ENCODE measurements at places on chromosomes 13 and 19.

DNA sequence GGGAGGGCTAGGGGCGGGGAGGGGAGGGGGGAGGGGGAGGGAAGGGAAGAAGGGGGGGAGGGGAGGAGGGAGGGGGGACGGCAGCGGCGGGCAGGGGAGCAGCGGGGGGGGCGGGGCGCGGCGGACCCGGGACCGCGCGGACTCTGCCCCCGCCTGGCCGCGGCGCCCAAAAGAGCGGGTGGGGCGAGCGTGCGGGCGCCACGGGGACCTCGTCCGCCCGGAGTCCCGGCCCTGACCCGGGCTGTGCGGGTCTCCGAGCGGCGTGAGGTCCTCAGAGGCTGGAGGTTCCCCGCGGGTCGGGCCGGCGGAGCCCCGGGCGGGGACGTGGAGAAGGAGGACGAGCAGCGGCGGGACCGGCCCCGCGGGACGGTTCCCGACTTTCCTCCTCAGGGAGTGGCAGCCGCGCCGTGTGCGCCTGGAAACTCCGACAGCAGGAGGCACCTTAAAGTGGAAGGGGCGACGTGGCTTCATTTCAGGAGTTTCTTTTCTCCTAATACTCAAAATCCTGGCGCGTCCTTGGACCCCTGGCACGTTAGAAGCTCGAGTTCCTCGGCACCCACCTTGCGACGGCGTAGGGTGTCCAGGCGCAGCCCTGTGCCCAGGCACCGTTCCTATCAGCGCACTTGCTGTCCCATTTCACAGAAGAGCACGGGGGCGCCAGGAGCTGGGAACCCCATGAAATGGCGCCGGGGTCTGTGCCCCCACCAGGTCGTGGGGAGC lies 518 bp upstream of the PLPP2 start:
- DNase-seq, result no peak

GRCh38 chr13:102774214-102774568 lies 605 bp upstream of the TEX30 start:
- DNase-seq, result no peak

DNA sequence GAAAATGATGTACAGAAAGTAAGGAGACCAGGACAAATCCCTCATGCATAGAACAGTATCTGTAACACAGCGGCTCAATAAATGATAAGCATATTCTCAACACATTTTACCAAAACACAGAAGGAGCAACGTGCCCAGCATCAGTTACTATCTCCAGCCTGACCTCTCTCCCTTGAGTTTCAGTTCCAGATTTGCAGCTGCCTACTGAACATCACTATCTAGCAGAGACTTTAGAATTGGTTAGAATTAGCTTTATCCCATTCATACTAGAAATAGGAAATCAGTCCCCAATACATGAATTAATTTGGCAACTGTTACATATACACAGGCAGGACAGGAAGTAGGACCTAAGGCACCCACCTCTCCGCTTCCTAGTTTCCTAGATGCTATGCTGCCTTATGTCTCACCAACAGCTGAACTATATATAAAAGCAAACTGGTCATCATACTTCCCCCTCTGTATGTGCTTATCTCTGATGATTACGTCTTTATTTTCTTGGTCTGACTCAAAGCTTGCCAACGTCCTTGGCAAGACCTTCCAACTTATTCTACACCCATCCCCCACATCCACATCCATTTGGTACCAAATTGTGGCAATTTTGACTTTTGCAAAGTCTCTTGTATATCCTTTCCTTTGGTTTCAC lies 61.1 kb downstream of the SACS start:
- DNase-seq, result no peak

DNA sequence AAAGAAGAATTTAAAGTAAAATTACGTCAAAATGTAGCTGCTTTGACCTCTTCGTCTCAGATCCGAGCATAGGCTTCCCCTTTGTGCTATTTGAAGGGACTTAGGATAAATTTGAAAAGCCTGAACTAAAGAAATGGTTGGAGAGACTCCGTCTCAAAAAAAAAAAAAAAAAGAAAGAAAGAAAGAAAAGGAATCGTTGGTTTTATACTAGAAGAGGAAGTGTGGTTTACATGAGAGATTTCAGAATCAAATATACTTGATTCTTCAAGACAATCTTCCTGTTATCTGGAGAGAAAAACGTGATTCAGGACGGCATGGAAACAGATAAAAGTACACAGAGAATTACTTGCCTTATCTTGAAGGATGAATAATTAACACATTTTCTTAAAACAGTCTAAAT lies 474 bp upstream of the ZNF780B start:
- DNase-seq, result peak; percentile 3

GRCh38 chr13:97911311-97912138 lies 42.0 kb upstream of the IPO5 start:
- no peak for DNase-seq

- DNase-seq, result no peak
Measured at GRCh38 chr19:7988307-7988706, 17.1 kb downstream of the ELAVL1 start.

DNA sequence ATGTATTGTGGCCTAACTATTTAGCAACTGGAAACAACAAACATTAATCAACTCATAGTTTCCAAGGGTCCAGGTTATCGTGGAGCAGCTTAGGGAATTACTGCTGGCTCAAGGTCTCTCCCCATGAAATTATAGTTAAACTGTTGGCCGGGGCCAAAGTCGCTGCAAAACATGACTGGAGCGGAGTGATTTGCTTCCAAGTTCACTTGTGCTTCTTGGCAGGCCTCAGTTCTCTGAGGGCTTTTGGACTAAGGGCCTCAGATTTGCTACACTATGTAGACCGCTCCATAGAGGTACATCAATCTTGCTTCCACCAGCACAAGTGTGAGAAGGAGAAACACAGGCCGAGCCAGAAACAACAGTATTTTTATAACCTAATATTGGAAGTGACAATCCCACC lies 9.4 kb upstream of the KBTBD7 start:
- no peak for DNase-seq

DNA sequence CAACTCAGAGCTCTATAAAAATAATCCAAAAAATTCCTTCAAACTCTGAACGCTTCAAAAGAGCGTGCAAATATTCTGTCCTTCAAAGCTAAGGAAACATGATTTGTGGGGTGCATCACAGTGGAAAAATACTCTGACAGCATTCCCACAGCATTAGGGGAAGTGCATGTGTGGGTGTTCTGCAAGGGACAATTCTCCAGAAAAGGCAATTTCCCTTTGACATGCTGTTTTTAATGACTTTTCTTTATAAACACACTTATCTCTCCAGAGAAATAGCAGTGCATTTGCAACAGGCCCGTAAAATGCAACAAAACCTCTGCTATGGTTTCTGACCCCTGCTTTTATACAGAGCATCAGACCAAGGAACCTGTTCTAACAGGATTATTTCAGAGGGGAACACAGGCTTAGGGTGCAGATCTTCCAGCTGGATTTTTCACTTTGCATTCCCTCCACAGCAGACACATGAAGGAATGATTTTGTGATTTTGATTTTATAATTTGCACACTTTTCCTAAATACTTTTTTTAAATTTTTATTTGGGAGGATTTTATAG lies 42.6 kb downstream of the KL start:
- DNase-seq, result no peak

DNA sequence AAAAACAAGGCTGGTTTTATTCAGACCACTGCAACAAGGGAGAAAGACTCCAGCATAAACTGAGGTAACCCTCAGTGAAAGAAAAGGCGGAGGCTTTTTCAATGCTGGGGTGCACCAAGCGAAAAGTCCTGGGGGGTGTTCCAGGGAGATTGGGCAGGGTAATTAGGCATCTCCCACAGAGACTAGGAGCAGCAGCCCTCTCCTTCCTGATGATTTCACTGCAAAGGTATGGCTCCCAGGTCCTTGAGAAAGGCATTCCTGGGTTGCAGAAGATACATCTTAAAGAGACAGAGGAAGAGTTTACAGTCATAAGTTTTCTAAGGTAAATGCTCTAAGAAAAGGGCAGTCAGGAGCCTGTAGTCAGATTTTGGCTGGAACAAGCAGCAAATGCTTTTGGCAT lies 412.0 kb downstream of the FOXO1 start:
- no peak for DNase-seq

GRCh38 chr13:64088491-64088890 lies 2672.8 kb upstream of the PCDH20 start:
- DNase-seq, result peak; percentile 40

GRCh38 chr19:46978171-46978869 lies 41.3 kb upstream of the NPAS1 start:
- no peak for DNase-seq

- DNase-seq, result no peak
Measured at GRCh38 chr19:7410946-7411345, 62.2 kb downstream of the ARHGEF18 start.

GRCh38 chr19:19571071-19571786 lies 33.2 kb downstream of the CILP2 start:
- no peak for DNase-seq

DNA sequence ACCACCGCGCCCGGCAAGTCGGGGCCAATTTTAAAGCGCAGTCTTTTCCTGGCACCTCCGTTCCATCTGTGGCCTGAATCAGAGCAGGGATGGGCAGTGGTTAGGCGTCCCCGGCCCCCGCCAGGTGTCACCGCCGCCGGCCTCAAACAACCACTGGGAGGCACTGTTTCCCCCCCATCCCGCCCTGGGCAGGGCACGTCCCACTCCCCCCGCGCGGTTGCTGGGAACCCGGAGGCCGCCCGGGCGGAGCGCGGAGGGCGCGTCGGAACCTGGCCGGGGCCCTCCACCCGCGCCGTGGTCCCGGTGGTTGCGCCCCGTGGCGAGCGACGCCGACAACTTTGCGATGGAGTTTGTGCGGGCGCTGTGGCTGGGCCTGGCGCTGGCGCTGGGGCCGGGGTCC lies at the start of gene GRIN3B:
Gene GRIN3B, plus strand, starts transcription at position 325 of the 400 bp plus-strand sequence. Its CDS starts 19 bp downstream, at position 344.
- no peak for DNase-seq

DNA sequence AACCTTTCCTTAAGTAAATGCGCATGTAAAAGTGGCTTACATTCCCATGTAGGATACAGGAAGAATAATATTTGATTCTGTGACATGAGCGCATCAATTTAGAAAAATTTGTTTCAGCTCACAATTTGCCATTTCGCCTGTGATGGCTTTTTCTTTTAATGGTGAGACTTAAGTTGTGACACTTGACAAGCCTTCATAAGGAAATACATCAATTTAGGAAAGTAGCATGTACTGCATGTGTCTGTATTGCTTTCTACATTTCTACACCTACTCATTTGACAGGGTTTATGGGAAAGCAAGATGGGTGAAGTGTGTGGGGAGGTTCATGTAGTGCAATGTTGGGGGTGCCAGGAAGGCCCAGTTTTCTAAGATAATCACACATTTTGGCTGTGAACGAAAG lies 12.1 kb upstream of the SCEL start:
- DNase-seq, result no peak

GRCh38 chr19:33335446-33335845 lies 33.1 kb upstream of the CEBPA start:
- no peak for DNase-seq

DNA sequence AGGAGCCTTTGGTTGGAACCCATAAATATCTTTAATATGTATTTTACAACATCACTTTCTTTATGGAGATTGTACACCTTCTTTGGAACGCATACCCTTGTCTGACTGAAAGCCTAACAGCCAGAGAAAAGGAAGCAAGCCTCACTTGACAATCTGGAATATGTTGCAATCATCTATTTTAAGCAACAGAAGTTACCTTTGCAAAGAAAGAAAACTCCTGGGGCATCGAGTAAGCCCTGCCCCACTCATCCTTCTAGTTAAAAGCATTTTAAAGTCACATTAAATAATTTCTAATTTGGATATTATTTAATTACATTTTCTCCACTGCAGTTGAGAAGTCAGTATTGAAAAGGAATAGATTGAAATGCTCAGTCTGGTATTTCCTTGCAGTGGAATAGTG lies 542.7 kb downstream of the MYO16 start:
- DNase-seq, result no peak

- no peak for DNase-seq
Measured at GRCh38 chr13:51590231-51590970, 6.1 kb downstream of the WDFY2 start.

DNA sequence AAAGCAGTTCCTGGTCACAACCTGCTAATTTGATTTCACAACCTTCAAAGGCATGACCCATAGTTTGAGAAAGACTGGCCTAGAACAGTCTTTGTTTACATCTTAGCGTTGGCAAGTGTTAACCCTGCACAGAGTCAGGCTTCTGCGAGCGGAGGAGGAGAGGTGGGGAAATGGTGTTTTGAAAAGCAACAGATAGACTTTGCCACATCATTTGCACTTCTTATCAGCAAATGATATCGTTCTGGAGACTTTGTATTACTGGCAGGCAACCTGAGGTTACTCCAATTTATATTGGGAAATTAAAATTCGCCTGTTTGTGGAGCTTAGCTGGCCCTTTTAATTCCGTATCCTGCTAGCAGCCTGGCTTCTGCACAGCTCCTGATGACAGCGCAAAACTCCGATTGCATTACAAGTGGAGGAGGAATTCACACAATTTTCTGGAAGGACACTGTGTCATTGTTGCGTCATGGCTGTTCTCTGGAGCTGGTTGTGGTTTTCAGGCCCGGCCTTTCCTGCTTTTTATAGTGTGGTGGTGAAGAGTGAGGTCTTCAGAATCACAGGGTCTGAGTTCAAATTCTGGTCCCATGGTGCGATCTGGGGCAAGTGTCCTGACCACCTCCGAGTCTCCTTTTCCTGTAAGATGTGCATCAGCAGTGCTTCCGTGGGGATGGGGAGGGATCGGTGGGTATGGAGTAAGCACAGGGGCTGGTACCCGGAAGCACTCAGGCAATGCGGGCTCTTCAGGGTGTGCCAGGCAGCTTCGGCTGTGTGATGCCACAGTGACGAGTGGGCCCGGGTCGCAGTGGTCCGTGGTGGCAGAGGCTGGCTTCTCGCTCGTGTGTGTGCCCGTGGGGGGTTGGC lies 49.1 kb upstream of the EHD2 start:
- no peak for DNase-seq

- no peak for DNase-seq
Measured at GRCh38 chr13:96662036-96662435, 332.2 kb downstream of the OXGR1 start.

DNA sequence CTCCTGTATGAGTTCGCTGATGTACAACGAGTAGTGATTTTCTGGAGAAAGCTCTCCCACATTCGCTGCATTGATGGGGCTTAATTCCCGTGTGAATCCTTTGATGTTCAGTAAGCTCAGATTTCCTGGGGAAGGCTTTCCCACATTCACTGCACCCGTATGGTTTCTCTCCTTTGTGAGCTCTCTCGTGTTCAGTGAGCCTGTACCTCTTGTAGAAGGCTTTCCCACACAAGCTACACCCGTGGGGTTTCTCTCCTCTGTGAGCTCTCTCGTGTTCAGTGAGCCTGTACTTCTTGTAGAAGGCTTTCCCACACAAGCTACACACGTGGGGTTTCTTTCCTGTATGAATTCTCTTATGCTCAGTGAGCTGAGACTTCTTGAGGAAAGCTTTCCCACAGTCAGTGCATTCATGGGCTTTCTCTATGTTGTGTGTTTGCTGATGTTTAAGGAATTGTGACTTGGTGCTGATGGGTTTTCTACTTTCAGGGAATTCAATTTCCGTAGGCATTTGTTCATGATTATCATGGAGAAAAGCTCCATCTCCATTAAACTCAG lies 3.5 kb upstream of the ZNF577 start:
- DNase-seq, result no peak
